ENCODE measurements at places on chromosomes 3 and 15.

DNA sequence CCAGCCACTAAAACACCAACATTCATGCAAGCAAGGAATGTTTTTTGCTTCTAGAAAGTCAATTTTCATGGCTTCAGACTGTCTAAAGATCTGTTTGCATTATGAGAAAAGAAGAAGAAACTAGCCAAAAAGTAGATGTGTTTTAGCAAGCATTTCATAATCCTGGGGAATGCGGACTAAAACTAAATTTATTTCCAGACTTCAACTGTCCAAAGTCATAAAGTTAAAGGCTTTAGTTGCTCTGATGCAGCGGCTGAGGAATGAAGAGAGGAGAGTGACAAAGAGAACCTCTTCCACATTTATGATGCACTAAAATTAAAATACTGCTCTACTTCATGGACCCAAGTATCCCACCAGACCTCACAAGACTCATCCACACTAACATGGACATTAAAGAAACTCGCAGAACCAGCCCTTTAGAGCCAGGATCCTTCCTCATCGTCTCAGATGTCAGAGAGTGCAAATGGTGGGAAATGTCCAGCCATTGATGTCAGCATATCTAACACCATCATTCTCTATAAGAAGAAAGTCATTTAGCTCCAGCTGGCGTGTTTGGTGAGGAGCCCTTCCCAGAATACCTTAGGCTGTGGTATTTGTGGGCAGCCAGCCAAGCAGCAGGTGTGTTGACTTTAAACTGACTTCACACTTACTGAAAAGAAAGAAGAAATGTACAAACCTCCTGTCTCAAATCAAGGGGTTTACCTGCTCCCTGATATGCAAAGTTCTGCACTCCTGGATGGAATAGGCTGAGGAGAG lies 17.4 kb downstream of the FYCO1 start:
- DNase-seq, result no peak

- no peak for DNase-seq
Measured at GRCh38 chr3:42381551-42382082, 28.8 kb downstream of the LYZL4 start.

DNA sequence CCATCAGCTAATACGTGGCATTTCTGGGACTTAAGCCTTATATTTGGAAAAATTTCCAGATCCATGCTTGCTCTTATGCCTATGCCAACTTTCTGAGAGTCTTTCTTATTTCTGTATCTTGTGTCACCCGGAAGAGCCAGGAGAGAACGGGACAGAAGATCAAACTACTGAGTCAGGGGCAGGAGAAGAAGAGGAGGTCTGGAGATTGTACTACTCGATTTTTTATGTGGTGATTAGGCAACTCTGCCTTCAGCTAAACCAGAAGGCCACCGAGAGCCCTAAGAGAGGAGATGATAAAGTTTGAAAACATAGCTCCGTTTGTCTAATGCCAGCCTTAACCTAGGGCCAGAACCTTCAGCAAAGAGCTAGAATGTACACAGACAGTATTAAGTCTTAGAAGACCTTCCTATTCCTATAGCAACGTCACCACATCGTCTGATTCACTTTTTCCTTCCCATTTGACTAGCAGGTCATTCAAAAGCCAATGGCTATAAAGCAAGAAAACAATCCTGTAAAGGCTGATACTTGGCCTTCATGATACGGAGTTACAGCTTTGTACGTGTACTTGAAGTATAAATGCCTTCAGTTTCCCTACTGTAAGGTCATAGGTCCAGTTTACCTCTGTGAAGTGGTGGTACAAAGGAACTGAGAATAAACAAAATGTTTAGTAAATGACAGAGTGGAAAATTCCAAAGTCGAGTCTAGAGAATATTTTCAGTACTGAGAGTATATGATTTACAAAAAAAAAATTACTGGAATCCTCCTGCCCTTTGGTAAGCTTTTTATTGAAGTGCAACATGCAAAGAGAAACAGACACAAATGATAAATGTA lies 96.1 kb upstream of the ICE2 start:
- no peak for DNase-seq

DNA sequence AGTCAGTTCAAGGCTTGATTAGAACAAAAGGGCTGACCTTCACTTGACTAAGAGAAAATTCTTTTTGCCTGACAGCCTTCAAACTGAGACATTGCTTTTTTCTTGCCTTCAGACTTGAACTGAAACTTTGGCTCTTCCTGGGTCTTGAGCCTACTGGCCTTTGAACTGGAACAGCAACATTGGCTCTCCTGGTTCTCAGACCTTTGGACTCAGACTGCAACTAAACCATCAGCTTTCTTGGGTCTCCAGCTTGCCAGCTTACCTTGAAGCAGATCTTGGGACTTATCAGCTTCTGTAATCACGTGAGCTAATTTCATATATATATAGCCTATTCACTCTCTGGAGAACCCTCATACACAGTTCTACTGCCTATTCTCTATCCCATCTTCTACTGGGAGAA lies 19.5 kb upstream of the WDR49 start:
- no peak for DNase-seq

DNA sequence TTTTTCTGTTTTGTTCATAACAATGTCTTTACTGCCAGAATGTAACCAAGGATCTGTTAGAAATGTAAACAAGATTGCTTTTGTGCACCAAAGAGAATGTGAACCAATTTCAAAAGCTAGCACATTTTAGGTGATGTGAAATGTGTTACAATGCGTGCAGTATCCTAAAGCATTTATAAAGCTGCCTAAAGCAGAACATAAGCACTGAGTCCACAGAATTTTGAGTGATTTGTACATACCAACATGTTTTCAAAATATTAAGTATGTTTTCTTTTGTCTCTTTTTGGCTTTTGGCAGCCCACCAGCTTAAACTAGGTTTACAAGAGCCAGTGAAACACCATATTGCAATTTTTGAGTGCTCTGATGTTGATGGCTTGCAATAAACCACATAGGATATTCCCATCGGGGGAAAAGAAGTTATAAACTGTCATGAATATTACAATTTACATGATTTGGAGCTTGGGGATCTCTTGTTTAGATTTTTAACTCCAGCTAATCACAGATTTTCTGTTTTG lies 364.0 kb downstream of the ZIC1 start:
- peak; percentile 63 for DNase-seq

DNA sequence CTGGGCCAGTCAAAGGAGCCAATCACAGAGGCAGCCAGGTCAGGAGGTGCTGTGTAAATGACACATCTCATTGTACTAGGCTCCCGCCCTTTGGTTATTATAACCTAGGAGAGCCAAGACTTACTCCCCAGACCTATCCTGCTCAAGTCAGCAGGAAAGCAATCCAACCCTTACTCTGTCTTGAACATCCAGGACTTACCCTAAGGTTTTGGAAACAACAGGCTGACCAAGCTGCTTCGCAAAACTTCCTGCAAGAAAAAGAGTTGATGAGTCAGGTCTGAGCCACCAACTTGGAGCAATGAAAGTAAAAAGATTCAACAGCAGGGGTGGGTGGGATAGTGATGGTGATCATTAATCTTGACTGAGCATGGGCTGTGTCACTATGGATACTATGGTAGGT lies 144.4 kb downstream of the MYLK start:
- DNase-seq, result peak; percentile 80

GRCh38 chr3:140007911-140008869 lies 73.2 kb downstream of the CLSTN2 start:
- DNase-seq, result no peak

DNA sequence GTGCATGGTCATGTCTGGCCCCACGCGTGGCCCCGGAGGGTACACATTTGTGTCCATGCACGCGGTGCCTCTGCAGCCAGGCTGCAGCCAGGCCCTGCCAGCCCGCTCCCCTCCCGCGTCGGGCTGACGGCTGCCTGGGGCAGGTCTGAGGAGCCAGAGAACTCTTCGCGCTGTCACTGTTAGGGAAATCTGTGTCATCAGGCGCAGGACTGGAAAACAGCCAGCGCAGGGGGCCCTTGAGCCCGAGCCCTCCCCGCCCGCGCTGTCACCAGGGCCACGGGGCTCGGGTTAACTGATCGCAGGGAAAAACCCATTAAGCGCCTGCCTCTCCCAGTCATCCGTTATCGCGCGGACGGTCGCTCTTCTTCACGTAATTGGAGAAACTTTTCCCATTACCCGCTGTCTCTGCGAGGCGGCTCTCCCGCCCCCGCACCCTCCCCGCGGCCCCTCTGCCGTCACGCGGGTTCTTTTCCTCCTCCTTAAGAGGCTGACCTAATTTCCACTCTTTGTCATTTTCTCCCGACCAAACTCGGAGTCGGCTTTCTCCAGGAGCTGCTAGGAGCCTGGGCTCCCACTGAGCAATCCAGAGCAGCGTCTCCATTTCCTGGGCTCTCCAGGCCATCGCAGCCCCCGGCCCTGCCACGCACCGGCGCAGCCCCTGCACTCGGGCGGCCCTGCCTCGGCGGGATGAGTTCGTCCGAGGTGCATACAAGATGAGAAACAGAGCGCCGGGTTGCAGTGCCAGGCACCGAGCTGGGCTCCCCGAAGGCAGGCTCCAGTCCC lies 57.5 kb upstream of the PRR23E start:
- DNase-seq, result peak; percentile 20

DNA sequence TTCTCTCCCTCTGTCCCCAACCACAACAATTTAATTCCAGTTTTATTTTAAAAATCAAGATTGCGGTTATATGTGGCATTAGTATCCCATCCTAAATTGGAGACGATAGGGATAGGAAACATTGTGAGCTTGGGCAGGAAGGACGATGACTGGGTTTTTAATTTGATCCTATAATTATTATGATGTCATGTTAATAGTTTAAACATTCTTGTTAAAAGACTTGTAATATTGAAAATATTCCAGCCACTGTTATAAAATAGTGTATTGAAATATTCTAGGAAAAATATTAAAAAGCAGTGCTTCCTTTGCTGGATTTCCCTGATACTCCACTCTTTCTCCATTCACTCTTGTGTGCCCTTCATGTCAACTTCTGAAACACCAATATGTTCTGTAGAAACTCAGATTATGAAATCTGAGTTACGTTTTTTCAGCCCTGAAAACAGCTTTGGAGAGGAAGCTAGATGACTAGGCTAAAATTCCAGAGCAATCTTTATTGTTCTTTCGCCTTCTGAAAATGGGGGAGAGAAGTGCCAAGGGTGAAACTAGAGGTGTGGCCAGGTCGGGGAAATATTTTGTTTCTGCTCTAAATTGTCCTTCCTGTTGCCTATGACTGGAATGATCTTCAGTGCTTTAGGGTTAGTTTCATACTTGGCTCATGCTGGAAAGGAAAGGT lies 46.1 kb upstream of the MAP3K13 start:
- DNase-seq, result peak; percentile 24

DNA sequence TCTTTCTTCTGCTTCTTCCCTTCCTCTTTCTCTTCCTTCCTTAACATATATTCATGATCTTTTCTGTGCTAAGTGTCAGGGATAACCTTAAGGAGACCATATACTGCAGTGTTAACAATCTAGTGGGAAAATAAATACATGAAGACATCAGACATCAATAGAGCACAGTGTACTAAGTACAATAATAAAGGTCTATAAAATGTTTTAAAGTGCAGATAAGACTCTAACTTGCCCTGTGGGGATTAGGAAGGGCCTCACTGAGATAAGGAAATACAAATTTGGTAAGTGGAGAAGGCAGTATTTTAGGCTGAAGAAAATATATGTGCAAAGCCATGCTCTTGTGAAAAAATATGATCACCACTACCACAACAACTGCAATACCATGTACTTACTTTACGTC lies 49.2 kb upstream of the NANOGP8 start:
- no peak for DNase-seq

GRCh38 chr15:40554161-40554525 lies 10.7 kb downstream of the CCDC32 start:
- DNase-seq, result no peak

DNA sequence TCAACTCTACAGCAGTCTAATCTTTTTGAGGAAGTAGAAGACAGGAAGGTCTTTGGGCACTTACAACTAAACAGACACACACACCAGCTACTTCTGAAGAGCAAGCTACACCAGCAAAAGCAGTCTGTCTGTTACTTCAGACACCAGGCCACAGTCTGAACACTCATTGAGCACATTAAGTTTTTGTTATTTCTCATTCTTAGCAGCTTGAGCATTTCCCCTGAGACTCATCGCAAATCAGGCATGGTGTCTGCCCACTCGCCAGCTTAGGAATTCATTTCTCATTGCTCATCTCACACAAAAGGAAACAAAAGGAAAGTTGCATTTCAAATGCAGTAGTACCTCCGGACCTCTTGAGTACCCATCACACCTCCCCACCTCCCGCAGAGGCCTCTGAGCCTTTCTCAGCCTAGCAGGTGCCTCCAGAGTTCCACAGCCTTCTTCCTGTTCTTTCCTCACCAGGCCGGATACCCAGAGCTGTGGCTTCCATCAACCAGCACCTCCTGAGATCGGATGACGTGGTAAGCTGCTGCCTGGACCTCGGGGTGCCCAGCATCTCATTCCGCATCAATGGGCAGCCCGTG lies 302.0 kb downstream of the RYR3 start:
- DNase-seq, result peak; percentile 36

GRCh38 chr15:95266451-95267061 lies 1035.2 kb downstream of the MCTP2 start:
- DNase-seq, result peak; percentile 49

- no peak for DNase-seq
Measured at GRCh38 chr3:169573148-169573547, 90.4 kb downstream of the MECOM start.

GRCh38 chr3:148400754-148401153 lies 296.9 kb upstream of the AGTR1 start:
- no peak for DNase-seq

DNA sequence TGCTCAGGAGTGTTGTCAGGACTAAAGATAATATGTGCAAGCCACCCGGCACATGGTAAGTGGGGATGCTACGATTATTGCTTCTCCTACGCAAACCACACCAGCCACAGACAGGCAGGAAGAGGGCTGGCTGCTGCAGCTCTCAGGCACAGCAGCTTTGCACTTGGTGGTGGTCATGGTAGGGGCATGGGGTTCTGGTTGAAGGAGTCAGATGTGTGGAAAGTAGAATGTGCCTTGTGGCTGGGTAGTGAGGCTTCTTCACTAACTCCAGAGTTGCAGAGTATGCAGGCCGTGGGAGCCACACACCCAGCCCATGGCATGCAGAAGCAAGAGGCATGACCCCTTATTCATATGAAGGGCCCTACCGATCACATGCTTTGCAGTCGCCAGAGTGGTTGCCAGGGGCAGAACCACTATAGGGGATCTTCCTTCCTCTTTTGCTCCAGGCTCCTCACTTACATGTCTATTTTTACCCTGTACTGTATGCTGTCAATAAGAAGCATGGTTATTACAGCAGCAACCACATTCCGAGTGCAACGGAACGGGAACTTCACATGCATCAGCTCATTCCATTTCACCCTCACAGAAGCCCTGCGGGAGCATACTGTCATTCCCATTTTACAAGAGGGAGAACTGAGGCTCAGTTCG lies 59.2 kb upstream of the HERC1 start:
- DNase-seq, result no peak

- DNase-seq, result no peak
Measured at GRCh38 chr3:48716508-48716981, 476 bp downstream of the IP6K2 start.

- DNase-seq, result no peak
Measured at GRCh38 chr15:78999636-79000035, 54.8 kb upstream of the CTSH start.
